ENCODE measurements at places on chromosomes 4 and X.

DNA sequence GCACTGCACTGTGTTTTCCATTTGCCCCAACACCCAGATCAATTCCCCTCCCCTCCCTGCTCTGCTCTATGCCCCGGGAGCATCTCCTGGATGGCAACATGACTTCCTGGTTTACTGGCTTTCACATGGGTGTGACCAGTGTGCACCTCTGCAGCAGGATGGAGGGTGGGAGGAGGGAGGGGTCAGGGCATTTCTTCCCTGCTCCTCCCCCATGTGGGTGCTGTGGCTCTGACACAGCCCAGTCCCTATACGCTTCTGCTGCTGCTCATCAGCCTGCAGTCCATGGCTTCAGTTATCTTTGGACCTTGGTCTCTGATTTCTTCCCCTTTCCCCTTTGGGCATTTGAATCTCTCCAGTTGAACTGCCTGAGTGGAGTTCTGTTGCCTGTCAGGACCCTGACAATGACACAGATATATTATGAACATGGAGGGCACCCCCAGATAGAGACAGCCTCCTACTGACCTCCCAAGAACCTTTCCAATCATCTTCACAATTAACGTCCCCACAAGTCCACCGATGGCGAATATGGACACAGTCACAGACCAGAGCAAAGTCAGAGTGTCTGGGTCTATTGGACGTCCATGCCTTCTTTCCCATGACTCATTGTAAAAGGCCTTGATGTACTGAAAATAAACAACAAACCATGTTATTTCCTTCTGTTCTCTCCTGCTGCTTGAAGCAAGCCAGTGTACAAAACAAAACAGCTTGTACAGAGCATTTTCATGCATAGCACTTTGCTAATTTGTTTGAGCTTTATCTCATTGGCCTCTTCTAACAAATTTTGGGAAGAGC, 24.8 kb downstream of the SLC2A9 start:
- DNase-seq = peak; percentile 9

DNA sequence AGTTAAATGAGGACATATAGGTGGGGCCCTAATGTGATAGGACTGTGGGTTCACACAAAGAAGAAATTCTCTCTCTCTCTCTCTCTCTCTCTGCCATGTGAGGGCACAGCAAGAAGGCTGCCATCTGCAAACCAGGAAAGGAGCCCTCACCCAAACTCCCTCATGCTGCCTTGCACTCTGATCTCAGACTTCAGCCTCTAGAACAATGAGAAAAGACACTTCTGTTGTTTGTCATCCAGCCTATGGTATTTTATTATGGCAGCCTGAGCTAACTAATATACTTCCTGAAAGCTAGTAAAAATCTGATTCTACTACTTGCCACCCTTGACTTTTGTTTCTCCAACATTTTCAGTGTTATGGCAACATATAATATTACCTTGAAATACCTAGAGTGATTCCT, 425.9 kb downstream of the SPOCK3 start:
- DNase-seq = no peak

DNA sequence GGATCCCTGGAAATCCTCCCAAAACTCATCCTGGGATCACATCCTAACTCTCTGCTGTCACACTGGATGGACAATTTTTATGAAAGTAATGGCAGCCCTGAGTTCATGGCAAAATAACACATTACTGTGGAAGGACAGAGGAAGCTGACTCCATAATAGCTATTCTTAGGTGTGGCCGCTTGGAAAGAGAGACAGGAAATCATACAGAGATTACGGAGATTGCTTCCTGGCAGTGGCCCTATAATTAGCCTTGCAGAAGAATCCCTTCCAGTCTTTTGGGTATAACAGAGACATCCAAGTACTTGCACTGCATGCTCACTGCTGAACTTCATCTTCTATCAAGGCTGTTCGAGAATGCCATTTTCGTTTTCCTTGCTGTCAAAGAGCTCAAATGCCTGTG, 133.1 kb upstream of the VCX start:
- DNase-seq = no peak

GRCh38 chr4:153733751-153734448, 25.9 kb downstream of the RNF175 start:
- DNase-seq = no peak

DNA sequence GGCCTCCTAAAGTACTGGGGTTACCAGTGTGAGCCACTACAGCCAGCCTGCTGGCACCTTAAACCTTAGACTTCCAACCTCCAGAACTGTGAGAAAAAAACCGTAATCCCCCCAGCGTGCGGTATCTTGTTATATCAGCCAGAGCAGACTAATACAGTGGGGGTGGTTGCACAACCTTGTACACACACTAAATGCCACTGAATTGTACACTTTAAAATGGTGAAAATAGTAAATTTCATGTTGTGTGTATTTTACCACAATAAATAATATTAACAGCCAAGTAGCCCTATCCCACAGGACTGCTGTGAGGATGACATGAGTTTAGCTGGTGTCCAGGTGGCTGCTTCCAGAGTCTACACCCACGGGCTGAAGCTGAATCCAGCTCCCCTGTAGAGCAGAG, 38.8 kb downstream of the ZBTB49 start:
- no peak for DNase-seq

DNA sequence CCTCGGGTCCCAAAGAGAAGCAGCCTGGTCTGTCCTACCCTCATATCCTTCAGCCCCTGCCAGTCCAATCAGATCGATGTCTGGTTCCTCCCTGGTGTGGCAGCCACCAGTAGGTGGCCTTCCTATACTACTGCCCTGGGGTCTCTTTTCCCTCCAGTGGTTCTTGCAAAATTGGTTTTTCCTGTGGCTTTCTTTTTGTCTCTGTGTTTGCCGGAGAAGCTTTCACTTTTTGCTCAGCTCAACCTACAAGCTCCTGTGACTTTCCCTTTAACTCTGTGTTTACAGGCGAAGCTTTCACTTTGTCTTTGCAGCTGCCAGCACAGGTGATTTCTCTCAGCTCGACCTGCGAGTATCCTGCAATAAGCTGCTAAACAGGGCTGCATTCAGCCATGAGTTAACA, 46.8 kb downstream of the UGT2A3 start:
- DNase-seq = peak; percentile 11

GRCh38 chr4:78032446-78032845, 24.7 kb upstream of the FRAS1 start:
- no peak for DNase-seq

GRCh38 chr4:98448908-98449307, 187.7 kb downstream of the RAP1GDS1 start:
- DNase-seq = no peak

- peak; percentile 37 for DNase-seq
Observed at GRCh38 chrX:143788265-143788664, 67.7 kb upstream of the SPANXN2 start.

GRCh38 chr4:2923141-2923551, 40.1 kb downstream of the NOP14 start:
- no peak for DNase-seq

- peak; percentile 52 for DNase-seq
Observed at GRCh38 chr4:58807843-58808615, 1697.8 kb upstream of the IGFBP7 start.

GRCh38 chr4:181319629-181320028, 923.6 kb upstream of the TENM3 start:
- DNase-seq = no peak

DNA sequence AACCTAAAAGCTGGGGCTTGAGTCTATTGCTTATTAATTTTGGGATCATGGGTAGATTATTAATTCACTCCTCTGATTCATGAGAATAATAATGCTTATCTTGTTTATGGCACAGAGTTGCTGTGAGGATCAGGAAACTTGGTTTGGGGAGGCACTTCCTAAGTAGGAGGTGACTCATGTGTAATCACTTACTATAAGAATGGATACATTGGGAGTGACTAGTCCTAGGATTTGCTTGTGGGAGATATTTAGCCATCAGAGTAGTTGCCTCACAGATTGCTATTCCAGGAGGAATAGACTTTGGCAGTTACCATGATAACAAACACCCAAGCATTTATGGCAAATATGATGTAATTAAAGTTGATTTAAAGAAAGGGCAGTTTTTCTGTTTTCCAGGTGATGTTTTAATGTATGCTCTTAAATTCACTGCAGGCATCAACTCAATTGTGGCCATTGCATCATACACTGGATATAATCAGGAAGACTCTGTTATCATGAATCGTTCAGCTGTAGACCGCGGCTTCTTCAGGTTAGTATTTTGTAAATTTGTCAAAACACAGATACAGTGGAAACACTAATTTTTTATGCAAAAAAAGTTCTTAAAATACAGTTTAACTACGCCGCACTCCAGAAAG, 41.9 kb downstream of the POLR2B start:
- peak; percentile 94 for DNase-seq

DNA sequence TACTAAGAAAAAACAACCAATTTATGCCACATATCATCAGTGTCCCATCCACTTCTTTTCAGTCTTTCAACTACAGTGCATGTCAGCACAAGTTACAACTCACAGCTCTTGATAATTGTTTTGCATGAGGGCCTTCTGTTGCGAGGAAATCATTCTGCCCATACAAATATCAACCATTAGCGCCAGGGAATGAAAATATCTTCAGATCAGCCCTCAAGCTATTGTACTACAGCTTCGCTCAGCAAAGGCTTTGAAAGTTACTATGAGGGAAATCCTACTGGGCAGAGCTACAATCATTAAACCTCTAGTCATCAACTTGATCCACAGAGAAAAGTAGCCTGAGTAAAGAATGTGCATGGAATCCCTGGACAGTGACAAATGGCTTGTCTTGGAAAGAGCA, 1023.6 kb upstream of the HS3ST1 start:
- DNase-seq = no peak

DNA sequence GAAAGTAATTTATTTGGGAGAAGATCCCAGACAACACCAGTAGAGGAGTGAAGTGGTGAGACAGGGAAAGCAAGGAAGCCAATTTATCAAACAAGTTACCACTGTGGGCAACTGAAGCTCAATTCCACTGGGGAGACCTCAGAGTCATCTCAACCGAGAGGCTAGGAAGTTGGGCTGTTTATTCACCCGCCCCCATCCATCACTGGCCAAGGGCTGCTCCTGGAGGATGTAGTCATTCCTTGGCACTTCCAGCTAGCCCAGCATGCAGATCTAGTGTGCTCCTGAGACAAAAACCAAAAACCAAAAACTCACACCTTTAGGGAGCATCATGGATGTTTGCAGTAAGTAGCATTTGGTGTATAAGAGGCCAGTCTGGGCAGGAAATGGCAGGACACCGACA, 47.0 kb downstream of the RAI2 start:
- DNase-seq = no peak

DNA sequence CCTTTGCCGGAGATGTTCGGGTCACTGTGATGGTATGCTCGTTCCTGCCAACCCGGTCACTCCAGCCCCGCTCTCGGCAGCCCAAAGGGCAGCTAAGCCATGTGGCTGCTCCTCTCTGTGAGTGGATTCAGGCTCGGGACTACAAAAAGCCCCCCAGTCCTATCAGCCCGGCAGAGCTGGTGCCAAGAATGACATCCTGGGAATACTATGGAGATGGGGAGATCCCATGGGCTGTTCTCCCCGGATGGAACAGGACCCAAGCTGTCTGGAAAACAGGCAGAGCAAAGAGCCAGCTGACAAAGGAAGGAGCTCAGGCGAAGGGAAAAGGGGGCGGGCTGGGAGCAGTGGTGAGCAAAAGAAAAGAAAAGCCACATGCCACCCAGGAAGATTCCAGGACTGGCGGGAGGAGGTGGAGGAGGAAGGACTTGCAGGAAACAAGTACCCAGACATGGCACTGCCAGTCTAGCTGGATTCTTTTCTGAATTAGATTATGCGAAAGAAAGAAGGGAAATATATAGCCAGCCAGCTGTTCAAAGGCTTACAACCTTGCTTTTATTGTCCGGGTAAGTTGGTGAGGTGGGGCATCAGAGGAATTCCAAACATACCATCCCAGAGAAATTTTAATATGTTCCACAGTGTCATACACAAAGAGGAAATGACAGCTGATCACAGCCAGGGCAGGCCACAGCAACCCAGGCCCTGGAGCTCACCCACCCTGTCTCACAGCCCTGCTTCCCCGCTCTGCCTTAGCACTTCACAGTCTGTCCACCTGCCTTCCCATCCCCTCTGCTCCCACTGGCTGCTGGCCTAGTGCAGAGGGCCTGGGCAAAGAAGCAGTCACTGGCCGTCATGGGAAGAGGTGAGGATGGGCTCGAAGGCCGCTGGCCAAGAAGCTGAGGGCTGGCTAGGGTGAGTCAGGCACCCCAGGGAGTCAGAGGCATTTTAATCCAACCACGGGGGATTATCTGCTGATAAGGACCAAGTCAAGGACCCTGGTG, 3.4 kb downstream of the NDP start:
- peak; percentile 70 for DNase-seq

Data from ELR (cell line).